NCI-H69 (cell line): ENCODE measurements at places on chromosomes 12 and 14.

DNA sequence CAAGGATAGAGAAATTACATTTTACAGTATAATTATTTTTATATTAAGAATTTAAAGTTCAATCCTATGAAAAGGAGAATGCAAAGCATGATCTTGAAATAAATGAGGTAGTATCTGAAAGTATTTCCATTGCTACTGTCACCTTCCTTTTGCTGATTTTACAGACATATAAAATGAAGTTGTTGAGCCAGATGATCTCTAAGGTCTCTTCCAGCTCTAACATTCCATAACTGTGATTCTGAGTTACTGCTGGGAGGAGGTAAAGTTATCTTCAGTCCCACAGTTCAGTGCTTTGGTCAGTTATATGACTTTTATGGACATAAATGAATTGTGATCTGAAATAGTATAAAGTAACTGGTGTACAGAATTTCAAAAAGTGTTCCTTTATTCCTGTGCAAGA is 52.8 kb downstream of the SLC38A6 start:
- DNase-seq = no peak

DNA sequence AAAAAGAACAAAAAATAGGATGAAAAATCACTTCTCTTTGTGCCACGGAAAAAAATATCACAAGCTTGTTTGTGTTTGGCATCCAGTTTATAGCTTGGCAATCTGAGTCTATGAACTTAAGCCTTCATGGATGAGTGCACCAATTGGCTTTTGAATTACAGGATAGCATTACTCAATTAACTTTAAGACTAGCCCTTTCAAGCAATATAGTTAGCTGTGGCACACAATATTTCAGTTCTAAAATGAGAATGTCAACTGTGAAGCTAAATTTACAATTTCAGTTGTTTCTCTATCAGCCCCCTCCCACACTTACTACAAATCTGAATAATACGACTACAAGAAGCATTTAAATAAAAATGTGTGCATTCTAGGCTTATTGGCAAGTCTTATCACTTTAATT is 8.3 kb downstream of the RERG start:
- DNase-seq = peak; percentile 79

- DNase-seq = peak; percentile 77
Observed at GRCh38 chr14:35819591-35820540, 6.3 kb upstream of the BRMS1L start.

DNA sequence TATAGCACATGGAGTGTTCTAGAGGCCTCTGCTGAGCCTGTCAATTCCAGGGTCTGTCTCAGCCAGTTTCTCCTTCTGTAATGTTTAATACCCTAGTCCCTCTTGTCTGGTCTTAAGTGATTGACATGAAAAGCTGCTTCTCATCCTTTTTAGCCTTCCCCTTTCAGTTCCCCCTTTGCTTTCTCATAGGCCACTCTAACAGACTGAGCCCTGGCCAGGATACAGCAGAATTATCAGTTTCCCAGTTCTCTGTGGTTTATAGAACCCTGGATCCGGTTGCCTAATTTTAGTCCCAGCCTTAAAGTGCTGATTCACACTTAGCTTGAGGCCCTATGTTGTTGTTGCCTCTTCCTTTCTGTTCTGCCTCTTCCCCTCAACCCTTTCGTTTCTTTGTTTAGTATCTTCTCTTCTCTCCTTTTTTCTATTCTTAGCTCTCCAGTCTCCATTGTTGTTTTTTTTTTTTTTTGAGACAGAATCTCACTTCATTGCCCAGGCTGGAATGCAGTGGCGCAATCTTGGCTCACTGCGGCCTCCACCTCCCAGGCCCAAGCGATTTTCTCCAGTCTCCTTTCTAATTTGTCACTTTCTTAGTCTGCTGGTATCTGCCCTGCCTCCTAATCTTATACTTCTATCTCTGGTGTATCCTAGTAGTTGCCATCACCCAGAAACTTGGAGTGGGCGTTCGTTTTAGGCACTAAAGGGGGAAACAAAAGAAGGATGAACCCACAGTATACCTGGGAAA is 2.9 kb upstream of the BIN2 start:
- no peak for DNase-seq

- DNase-seq = no peak
Observed at GRCh38 chr14:54116972-54117371, 160.3 kb upstream of the BMP4 start.

DNA sequence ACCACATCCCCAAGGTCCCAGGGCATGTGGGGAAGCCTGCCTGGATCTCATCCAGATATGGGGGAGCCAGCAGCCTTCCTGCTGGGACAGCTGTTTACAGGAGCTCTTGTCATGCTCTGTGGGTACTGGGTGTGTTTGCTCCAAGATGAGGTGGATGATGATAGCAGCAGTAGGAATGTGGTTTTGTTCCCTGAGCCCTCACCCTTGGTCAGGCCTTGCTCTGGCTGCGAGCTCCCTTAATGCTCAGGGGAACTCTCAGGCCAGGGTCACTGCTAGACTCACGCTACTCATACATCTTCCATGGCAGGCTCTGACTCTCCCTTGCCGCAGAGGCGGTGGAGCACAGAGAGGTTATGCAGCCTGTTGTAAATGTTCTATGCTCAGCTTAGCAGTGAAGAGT is 990.3 kb downstream of the AACS start:
- peak; percentile 52 for DNase-seq

GRCh38 chr14:91228112-91229004 is 16.1 kb downstream of the GPR68 start:
- no peak for DNase-seq

DNA sequence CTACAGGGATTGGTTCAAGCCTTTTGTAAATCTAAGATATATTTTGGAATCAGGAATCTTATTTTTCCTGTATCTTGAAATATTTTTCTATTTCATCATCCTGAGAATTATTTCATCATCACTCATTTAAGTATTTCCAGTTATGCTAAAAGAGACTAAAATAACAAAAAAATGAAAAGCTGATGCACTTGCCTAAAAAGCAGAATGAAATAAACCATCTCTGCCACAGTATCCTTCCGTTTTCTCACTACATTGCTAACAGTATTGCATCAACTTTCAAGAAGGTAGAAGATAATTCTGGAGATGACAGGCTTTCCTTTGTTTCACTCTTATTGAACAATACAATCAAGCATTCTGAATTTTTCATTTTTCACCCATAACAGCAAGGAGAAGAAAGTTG is 31.1 kb upstream of the EIF5 start:
- DNase-seq = no peak

- peak; percentile 77 for DNase-seq
Observed at GRCh38 chr12:57735952-57736740, 2.4 kb downstream of the AGAP2 start.

DNA sequence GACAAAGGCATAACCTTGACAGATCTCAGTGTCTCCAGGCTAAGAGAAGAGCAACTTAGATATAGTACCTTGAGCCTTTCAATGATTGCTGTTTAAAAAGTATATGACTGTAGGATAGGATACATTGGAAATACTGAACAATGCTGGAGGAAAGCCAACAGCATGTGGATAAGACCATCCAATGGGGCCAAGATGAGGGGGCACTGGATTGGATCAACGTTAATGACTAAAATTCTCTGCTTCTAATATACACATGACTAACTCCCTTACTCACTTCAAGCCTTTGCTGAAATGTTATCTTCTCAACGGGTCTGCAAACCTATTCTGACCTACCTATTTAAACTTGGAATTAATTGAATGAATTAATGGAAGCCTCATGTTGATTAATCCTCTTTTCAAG is 354.9 kb downstream of the RAD51B start:
- DNase-seq = no peak

DNA sequence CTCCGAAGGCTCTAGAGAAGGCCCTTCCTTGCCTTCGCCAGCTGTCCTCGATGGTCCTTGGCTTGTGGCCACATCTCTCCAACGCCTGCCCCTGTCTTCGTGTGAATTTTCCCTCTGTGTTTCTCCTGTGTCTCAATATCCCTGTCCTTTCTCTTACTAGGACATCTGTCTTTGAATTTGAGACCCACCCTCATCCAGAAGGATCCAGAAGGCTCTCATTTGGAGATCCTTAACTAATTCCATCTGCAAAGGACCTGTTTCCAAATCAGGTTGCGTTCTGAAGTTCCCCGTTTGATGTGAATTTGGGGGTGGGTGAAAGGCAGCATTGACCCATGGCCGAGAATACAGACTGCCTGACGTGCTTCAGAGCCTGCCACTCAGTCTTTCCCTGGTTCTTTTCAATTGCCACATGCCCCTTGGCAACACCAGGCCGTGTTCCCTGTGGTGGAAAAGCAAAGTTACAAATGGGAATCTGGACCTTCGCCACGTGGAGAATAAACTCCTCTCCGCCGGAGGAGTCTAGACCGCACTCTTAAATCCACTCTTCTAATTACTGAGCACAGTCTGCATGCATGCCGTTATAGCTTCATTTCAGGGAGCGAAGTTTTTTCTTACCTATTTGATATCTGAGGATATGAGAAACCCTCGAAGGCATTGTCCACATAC is 158.8 kb downstream of the TMEM132C start:
- DNase-seq = no peak

- DNase-seq = peak; percentile 84
Observed at GRCh38 chr14:51929910-51930682, 59.2 kb upstream of the RTRAF start.

DNA sequence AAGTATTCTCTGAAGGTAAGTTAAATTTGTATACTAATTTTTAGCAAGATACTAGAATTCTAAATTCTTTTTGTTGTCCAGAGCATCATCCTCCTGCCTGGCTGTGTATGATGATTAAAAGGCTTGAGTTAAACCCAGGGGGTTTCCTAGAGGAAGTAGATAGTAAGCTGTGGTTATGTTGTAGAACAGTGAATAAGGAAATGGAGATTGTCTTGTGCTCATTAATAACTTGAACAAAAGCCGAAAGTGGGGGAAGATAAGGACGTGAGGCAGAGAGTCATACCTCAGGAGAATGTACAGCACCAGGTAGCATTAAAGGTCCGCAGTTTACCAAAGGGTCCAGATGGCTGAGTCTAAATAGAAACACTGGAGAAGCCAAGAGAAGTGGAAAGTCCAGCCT is 42.0 kb downstream of the CKB start:
- no peak for DNase-seq

GRCh38 chr12:32894566-32894965 is 2.0 kb downstream of the PKP2 start:
- no peak for DNase-seq

- DNase-seq = no peak
Observed at GRCh38 chr14:95285566-95285965, 34.1 kb downstream of the CLMN start.

GRCh38 chr14:70170976-70171375 is 17.8 kb downstream of the SLC8A3 start:
- no peak for DNase-seq

DNA sequence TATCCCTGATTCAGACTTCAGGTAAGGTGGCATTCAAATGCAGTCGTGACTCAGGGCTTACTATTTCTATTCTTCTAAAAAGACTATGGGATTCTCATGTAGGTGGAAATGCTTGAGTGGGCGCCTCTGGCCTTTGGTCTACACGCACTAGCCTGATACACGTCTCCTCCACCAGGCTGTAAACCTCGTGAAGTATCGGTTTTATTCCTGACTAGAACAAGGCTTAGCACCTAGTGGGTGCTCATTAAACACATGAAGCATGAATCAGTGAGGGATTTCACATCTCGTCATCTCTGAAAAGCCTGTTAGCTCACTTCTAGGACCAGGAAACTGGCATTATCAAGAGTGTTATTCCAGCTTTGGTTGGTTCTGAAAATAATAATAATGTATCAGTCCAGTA is 17.7 kb upstream of the HNF1A start:
- DNase-seq = no peak

DNA sequence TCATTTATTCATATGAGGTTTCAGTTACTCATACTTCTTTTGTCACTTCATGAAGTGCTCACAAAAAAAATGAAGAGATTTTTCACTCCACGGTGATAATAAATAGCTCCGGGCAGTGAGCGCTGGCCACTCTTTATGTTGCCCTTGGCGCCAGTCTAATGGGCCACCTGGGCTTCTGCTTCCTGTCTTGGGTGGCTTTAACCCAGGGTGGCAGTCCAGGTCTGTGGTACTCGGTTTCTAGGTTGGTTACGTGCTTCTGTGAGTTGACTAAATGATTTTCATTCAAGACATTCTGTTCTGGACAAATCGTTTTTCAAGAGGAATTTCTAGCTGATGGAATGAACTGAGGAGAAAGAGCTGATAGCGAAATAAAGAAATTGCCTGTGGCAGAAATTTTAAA is 34.6 kb upstream of the NID2 start:
- peak; percentile 90 for DNase-seq

GRCh38 chr12:4212845-4213244 is 60.7 kb upstream of the CCND2 start:
- DNase-seq = no peak

DNA sequence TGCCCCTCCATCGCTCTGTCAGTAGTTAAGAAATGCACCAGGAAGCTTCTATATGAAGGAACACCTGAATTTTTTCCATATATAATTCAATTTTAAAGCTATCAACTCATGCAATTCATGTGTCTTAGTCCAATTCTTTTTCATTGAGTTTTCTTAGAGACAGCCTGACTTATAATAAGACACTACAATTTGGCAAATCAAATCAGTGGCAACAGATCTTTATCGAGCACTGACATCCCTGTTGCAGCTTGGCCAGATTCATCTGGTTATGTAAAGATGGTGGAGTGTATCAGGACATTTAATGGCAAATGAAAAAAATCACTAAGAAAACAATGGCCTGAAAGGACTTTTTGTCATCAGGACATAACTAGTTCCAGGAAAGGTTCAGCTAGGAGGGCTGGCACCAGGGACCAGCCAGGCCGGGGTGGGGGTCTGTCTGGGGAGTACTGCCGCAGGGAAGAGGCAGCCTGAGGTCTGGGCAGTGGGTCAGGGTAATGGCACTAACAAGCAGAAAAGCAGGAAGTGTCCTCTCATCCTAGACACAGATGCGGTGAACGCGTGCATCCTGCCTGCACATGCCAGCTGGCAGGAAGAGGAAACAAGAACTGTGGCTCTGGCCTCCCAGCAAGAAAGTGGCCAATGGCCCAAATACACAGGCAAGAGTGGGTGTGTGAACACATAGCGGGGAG is 100.5 kb upstream of the LMNTD1 start:
- peak; percentile 10 for DNase-seq

DNA sequence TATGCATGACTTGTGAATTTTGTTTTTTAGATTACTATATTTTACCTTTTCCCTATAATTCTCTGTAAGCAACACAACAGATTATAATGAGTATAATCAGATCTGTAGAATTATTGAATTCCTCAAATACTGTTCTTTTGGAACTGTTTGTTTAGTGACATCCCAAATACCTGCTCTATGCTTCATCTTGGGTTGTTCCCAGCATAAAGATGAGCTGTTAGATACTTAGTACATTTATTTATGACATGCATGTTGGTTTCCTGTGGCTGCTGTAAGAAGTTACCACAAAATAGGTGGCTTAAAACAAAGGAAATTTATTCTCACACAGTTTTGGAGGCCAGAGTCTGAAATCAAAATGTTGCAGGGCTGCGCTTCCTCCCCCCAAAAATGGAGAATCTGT is 78.4 kb downstream of the PTPRR start:
- no peak for DNase-seq

GRCh38 chr14:88695870-88696269 is 96.9 kb downstream of the EML5 start:
- DNase-seq = no peak

DNA sequence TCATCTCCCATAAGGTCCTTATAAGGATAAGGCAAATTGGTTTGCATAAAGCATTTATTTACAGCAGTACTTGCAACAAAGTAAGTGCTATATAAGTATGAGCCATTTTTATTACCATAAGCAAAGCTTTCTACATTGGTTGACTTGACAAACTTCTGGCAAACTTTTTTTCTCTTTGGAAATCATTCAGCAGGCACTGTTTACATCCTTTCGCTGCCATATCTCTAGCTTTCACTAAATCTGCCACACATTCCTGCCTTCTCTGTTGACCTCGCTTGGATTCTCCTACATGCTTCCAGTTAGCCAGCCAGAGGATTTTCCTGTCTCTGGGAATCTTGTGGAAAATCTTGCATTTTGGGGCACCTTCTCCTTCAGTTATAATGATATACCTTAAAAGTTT is 21.8 kb upstream of the HDAC7 start:
- DNase-seq = no peak
